HT1080 (cell line): ENCODE measurements at places on chromosomes 1 and 21. TPM values are rescaled to one million over a fixed set of nuclear protein-coding genes. Genes with fewer than 3 reads are reported as not detected.
A peak's percentile ranks its signal among the peaks of the same experiment; 100 is the strongest.

GRCh38 chr1:204072931-204073836 is at the start of gene SOX13:
Gene SOX13, plus strand, starts transcription at chr1:204073115. Its CDS starts 39,801 bp downstream, at chr1:204112916.
- peak; percentile 76 for DNase-seq

- DNase-seq, result peak; percentile 50
Measured at GRCh38 chr1:55402671-55403464, 187.7 kb upstream of the USP24 start.

- DNase-seq, result no peak
Measured at GRCh38 chr1:162639718-162640117, 7.5 kb downstream of the DDR2 start.

DNA sequence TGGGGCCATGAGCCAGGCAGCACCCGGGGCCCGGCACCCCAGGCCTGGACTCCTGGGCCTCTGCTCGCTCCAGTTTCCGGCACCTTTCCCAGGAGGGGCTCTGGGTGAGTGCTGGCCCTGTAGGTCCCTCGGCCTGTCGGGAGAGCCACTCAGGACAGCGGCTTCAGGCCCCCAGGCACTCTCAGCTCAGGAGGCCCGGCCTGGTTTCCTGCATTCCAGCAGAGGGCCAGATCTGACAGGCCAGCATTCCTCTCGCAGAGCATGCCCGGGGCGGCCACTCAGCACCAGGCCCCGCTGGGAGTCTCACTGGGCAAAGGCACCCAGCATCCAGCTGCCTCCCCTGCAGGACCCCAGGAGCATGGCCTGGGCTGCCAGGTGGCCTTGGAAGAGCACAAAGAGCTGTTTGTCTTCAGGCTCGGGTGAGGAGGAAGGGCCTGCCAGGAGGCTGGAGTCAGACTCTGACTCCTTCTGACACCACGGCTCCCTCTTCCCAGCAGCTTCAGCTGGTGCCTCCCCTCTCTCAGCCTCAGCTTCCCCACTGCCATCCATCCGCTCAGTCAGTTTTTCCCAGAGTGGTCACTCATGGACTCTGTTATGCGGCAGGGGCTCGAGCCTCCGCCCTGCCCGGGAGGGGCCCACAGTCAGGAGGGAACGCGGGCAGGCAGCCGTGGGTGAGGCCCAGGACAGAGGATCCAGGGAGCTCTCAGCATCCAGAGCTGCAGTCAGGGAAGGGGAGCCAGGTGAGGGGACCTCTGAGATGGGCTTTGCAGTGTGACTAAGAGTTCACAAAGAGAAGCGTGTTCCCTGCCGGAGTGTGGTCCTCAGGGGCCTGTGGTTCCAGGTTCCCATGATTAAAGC is 51.7 kb downstream of the WNT9A start:
- peak; percentile 50 for DNase-seq

PROK1 gene
- total RNA-seq, result not detected in 2 replicates
